ENCODE measurements at places on chromosomes 3 and 15. TPM values are rescaled to one million over a fixed set of nuclear protein-coding genes. Genes with fewer than 3 reads are reported as not detected.
A peak's percentile ranks its signal among the peaks of the same experiment; 100 is the strongest.

DISP2 gene
- total RNA-seq: 0.49 TPM

ASB14 gene
- total RNA-seq: not detected

SPTBN5 gene
- total RNA-seq: under 0.01 TPM

DNA sequence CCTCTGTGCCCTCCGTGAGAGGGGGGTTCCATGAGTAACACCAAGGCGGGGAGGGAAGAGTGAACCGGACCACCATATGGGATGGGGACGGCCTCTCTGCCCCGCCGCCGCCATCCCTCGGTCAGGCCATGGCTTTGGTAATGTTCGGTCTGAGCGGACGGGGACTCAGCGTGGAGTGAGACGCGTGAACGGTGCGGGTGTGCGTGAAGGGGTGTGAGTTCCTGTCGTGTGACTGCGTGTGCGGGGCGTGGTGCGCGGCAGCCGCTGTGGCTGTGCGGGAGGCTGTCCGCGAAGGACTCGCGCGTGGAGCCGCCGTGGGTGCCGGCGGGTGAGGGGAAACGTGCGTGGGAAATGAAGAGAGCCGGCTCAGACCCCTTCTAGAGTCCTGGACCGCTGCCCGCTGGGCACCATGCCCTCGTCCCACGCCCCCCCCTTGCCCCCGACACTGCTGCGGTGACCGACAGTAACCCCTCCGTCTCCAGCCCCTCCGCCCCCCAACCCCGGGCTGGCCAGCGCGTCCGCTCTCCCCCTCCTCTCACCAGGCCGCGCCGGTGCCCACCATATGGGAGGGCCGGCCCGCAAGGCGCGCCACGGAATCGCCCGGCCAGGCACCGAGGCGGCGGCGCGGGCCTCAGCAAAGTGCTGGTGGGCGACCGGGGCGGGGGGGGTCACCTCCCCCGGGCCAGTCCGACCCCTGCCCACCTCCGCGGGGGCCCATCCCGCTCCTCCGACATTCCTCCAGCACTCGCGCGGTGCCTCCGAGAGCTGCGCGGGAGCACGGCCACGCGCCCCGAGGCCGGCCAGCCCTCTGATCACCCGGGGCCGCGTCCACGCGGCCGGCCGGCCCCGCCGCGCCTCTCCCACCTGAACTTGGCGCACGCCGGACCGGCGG is 589 bp downstream of the KLF15 start:
- no peak for DNase-seq

GRCh38 chr3:29354894-29355293 is 74.0 kb downstream of the RBMS3 start:
- no peak for DNase-seq

DNA sequence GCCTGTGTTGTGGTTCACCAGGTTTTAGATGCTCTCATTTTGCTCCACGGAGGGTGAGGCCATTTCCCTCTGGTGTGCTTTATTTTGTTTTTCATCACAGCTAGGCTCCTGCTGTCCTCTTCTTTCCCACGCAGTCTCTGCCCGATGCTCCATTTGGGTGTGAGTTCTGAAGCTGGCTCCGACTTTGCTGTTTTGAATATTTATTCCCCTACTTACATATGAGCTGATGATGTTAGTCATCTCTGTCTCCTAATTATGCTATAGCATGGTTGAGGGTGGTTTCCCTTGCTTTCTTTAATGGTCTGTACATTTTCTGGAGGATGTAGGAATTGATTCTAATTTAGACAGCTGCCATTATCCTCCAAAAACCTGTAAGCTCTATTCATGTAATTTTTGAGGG is 168.1 kb upstream of the MYRIP start:
- DNase-seq: no peak

- DNase-seq: peak; percentile 83
These were observed 21.1 kb upstream of the PLXND1 start for GRCh38 chr3:129627350-129628168.

DNA sequence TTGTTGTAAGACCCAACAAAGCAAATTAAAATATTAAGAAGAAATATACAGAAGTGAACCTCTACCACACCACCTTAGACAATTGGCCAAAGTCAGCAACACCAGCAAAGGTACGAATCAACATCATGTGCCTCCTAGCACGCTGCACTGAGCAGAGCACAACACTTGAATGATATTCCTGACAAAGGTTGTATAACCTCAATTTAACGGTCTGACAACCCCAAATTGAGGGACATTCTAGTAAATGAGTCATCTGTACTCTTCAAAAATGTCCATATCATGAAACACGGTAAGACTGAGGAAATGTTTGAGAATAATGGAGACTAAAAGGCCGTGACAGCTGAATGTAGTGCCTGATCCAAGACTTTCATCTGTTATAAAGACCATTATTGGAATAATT is 41.3 kb upstream of the TNFSF10 start:
- DNase-seq: no peak

- DNase-seq: peak; percentile 49
These were observed 3.7 kb downstream of the MRAS start for GRCh38 chr3:138351916-138352550.

- no peak for DNase-seq
These were observed 63.7 kb downstream of the CHD2 start for GRCh38 chr15:92963794-92964193.
